ENCODE measurements at places on chromosomes 1 and 21.

- DNase-seq: no peak
Measured at GRCh38 chr21:32359719-32360260, 33.0 kb downstream of the URB1 start.

GRCh38 chr1:82197606-82198005 lies 396.9 kb downstream of the ADGRL2 start:
- DNase-seq: no peak

- no peak for DNase-seq
Measured at GRCh38 chr1:3499611-3500010, 45.1 kb downstream of the ARHGEF16 start.

DNA sequence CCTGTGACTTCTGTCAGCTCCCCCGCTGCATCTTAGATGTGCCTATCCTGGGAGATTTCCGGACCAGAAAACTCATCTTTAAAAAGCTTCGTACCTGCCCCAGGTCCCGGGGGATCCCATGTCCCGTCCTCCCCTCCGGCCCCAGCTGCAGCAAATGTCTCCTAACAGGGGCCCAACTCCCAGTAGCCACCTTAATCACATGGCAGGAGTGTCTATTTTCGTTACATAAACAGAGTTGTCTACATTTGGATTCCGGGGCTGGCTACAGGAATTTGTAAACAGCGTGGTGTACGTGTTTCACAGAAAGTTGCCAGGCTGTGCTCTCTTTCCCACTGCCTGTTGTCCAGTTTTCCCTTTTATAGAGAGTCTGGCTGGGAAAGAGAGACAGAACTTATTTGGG lies 17.9 kb upstream of the KCNE2 start:
- no peak for DNase-seq

- no peak for DNase-seq
Measured at GRCh38 chr21:46005481-46005881, 23.9 kb downstream of the COL6A1 start.

DNA sequence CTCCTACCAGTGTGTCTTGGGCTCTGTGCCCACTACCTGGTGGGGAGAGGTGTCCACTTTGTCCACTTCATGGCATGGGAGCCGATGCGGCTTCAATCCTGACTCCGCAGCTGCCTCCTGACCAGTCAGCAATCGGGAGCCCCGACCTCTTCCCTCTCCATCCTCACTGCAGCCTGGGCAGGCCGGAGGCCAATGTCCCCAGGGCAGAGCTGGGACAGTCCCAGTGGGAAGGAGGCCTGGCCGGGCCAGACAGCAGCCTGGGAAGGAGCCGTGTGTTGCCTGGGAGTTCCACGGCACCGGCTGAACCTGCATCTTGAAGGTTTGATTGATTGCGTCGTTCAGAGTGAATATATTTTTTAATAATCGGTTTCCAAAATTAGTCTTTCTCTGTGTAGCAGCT lies 330.9 kb upstream of the VAMP3 start:
- no peak for DNase-seq

GRCh38 chr1:202205523-202206190 lies 12.1 kb downstream of the LGR6 start:
- DNase-seq: no peak

DNA sequence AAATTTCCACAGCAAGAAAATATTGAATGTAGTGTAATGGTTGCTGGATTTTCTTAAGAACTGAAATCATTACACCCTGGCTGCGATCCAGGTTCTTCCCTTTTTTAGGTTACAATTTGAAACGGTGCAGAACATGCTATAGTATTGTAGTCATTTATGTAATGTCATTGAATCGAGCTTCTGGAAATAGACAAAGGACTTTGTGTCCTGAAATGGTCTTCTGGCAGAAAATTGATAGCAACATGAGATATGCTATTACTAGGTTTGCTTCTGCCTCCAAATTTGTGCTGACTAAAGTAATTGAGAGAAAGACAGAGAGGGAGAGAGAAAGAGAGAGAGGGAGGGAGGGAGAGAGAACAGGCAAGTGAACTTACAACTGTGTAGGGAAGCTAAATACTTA lies 146.2 kb upstream of the NFIA start:
- DNase-seq: no peak

GRCh38 chr1:172585348-172585747 lies 52.4 kb downstream of the SUCO start:
- DNase-seq: no peak

- no peak for DNase-seq
Measured at GRCh38 chr1:230788561-230789275, 41.5 kb downstream of the CAPN9 start.

GRCh38 chr1:84089867-84090266 lies 54.2 kb upstream of the PRKACB start:
- no peak for DNase-seq

DNA sequence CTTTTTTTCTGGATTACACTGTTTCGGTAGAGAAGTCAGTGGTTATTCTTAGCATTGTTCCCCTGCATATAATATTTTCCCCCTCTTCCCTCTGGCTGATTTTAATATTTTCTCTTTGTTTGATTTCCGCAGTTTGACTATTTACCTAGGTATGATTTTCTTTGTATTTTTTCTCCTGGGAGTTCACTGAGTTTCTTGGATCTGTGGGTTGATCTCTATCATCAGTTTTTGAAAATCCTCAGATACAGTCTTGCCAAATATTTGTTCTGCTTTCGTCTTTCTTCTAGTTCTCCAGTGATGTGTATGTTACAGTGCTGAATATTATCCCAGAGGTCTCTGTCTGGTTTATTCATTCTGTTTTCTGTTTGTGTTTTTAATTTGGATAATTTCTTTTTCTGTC lies 136.4 kb downstream of the DYRK1A start:
- no peak for DNase-seq

- no peak for DNase-seq
Measured at GRCh38 chr1:235953801-235954200, 87.1 kb upstream of the LYST start.

DNA sequence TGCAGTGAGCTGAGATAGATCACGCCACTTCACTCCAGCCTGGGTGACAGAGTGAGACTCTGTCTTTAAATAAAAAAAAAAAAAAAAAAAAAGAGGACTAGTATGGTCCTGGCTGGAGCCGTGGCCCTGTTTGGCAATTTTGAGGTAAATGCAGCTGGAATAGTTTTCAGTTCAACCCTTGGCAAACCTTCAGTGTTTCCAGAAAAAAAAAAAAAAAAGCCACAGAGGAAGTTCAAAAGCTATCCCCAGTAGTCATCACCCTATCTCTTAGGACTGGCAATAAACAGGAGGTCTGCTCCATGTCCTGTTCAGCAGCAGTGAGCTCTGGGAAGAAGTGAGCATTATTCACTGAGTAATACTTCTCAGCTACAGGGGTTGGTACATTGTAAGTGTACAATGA lies 56.8 kb upstream of the ERRFI1 start:
- DNase-seq: no peak

DNA sequence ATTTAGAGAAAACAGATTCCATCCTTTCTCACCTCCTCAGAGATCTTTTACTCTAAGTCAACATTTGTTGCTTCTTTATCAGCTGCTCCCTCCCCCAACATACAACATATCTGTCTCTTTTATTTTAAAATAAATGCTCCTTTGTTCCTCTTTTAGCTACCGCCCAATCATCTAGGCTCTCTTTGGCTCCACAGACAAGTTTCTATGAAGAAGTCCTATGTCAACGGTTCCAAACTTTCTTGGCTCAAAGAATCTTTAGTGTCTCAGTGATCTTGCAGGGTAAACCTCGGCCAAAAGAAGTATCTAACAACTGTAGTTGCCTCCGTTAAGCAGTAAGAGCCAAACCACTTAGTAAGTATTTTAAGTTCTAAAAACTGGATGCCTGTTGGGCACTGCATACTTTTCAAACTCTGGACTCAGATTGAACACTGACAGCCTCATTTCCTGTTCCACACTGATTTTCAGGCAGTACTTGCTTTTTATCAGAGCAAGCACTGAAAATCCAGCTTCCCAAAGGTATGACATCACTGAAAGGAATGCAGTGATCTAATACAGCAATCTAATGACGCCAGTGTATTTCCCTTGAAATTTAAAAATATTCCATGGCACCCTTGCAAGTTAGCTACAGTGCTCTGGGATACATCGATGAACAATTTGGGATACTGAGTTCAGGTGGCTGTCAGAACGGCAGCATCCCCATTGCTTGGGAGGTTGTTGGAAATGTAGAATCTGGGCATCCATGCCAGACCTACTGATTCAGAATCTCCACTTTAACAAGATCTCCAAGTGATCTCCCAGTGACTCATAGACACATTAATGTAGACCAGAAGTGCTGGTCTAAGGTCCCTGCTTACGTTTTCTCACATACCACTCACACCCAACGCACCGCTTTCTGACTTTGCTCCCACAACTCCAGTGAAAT lies 26.8 kb downstream of the EGLN1 start:
- DNase-seq: no peak

DNA sequence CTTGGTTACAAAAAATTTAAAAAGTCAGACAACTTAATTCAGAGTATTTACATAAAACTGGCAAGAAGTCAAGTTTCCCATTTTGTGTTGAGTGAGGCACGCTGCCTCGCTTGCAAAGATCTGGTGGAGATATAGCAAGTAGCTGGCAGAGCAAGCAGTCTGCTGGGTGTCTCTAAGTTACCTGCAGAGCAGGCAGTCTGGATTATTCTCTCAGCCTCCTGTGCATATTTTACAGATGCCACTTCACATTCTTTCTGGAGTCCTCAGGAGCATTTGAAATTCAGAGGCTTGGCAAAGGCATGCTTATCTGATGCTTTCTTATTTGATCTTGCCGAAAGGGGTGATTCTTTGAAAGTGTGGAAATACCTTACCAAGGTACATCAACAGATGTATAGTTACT lies 640.4 kb upstream of the ADGRL4 start:
- no peak for DNase-seq

GRCh38 chr1:32709075-32709474 lies 6.5 kb upstream of the SYNC start:
- no peak for DNase-seq
